Breast epithelium (tissue), 4 donors: ENCODE measurements at places on chromosomes 2 and 18. TPM values are rescaled to one million over a fixed set of nuclear protein-coding genes. Genes with fewer than 3 reads are reported as not detected.
A peak's percentile ranks its signal among the peaks of the same experiment; 100 is the strongest.

DNA sequence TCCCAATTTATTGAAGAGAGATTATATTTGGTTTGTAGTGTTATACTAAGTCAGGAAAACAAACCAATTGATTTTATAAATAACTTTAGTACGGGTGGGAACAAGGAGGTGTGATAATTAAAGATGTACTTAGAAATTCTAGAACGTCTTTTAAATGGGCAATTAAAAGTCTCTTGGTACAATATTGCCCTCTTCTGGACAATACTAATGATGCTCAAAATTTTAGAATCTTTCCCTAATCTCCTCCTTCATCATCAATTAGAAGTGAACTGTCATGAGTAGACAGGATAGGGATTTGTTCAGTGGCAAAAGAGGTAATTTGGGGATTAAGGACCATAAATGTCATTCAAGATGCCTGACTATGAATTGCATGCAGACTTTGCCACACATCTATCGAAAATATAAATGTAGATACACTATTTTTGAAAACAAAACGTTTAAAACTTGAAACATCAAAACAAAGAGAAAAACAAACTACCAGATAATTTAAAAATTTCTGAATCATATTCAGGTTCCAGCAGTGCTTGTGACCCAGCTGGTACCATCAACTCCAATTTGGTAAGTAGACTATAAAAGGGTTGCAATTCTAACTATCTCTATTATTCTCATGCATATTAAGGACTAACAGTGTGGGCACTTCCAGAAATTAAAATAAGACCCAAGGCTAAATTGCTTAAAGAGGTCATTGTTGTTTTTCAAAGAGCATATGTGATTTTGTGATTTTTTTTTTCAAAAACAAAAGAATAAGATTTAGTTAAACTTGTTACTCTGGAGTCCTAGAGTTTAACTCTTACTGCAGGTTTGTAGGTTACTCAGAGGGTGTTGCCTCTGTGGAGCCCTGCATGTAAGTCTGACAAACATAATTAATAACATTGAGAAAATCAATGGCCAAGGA is 123.5 kb downstream of the LAMA3 start:
- no peak overlapping the region for H3K4me3 ChIP-seq
- no peaks in the 10 kb centered on the region for H3K36me3 ChIP-seq
- H3K27me3 ChIP-seq: no peaks in the 10 kb centered on the region
- H3K4me1 ChIP-seq: no peaks in the 10 kb centered on the region
- no peak for DNase-seq

GRCh38 chr2:76039505-76039904 is 328.8 kb upstream of the GCFC2 start:
- no peak overlapping the region for H3K27ac ChIP-seq
- H3K4me3 ChIP-seq: no peak overlapping the region
- H3K36me3 ChIP-seq: no peaks in the 10 kb centered on the region

DNA sequence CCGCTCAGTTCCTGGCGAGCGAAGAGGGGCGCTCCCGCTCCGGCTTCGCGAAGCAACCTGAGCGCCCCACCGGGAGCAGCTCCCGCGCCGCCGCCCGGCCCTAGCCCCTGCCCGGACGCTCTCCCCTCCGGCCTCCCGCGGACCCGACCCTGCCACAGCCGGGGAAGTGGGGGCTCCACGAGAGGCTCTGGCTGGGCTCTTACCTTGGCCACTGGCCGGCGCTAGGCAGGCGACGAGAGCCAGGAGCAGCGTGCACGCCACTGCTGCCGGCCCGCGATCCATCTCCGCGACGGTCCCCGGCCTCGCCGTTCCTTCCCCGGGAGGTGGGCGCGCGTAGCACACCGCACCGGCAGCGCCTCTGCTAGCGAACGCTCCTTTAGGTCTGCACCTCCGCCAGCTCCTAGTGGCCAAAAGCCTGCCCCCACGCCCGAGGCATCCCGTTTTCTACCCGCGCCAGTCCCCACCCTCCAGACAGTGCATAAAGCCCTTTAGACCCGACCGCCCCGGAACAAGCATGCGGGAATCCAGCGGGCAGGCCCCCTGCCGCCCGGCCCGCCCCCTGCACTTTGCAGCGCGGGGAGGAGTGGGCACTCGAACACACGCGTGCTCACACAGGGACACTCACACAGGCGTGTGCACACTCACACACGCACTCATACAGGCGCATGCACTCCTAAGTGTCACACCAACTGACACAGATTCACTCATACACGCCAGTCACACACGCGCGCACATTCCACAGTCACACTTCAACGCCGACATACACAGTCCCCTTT is at the start of gene LRP2:
Gene LRP2 (minus strand): TSS at position 417 of the 776 bp plus-strand sequence. CDS start 135 bp downstream, at position 282.
- H3K36me3 ChIP-seq: no peaks in the 10 kb centered on the region
- DNase-seq: no peak
- peak within 1 kb of the TSS; percentile 46 for H3K27ac ChIP-seq
- peak within 1 kb of the TSS; percentile 41 for H3K4me3 ChIP-seq
- no peaks in the 10 kb centered on the region for H3K27me3 ChIP-seq

DNA sequence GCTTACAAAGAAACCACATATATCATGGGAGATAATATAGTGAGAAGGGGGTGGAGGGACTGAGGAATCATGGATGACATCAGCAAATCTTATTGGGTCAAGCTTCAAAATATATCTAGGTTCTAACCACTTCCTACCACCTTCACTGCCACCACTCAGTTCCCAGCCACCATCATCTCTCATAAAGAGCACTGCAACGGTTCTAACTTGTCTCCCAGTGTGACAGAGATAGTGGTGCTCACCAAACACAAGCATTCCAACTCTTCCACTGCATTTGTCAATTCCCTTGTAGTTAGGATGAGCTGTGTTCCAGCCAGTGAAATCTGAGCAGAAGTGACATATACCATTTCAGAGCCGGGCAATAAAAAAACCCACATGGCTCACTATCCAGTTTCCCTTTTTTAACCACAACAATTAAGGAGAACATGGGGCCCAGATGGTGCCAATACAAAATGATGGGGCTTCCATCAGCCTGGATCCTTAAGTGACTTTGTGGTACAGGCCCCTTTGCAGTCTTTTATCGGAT is 318.1 kb downstream of the NBAS start:
- H3K4me1 ChIP-seq: no peaks in the 10 kb centered on the region
- H3K27ac ChIP-seq: no peak overlapping the region
- no peak for DNase-seq
- H3K27me3 ChIP-seq: no peaks in the 10 kb centered on the region

- H3K27ac ChIP-seq: peak overlapping the region; percentile 11
- H3K4me1 ChIP-seq: no peaks in the 10 kb centered on the region
- H3K36me3 ChIP-seq: no peaks in the 10 kb centered on the region
- DNase-seq: no peak
Observed at GRCh38 chr2:222842491-222843174, 18.2 kb upstream of the ACSL3 start.

GRCh38 chr18:23627321-23627720 is 35.4 kb downstream of the ANKRD29 start:
- peak overlapping the region; percentile 66 for H3K27ac ChIP-seq
- no peak overlapping the region for H3K4me3 ChIP-seq
- no peaks in the 10 kb centered on the region for H3K27me3 ChIP-seq

DNA sequence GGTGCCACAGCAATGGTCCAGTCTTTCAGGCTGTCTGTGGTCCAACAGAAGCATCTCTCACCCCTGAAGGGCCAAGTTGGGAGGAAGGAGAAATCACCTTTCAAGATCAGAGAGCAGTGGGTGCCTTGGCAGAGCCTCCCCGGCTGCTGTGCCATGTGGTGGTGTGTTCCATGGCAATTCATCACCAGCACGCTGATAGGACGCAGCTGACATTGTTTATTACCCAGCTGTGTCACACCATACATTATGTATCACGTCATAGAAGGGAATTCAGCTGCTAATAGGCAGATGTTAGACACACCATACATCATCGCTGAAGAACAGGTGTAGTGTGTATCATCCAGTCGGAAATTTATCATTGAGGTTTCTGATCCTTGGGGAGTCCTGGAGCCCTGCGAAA is 29.6 kb upstream of the RPL31 start:
- no peaks in the 10 kb centered on the region for H3K27me3 ChIP-seq
- DNase-seq: no peak
- no peaks in the 10 kb centered on the region for H3K36me3 ChIP-seq
- H3K27ac ChIP-seq: no peak overlapping the region
- H3K4me1 ChIP-seq: no peaks in the 10 kb centered on the region

DNA sequence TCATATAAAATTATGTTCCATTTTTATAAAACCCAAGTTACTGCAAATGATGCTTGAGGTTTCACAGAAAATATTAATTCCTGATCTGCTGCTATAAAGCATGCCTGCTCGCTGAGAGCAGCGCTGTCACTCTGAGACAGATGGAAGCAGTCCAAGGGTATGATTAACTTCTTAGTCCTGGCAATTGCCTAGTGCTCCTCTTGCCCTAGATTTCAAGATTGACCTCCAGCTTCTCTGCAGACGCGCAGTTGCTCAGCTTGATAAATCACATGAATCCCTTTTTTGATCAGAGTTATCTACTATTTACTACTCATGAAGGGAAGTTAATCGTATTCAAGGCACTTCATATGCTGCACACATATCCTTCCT is 154.6 kb upstream of the REV1 start:
- no peak overlapping the region for H3K4me3 ChIP-seq

GRCh38 chr2:241148891-241149674 is at the start of gene PASK:
PASK (minus strand) TSS chr2:241149472; CDS start chr2:241143032, 6,440 bp downstream.
- no peaks in the 10 kb centered on the region for H3K36me3 ChIP-seq
- H3K27me3 ChIP-seq: no peaks in the 10 kb centered on the region
- peak within 1 kb of the TSS; percentile 79 for H3K27ac ChIP-seq
- H3K4me3 ChIP-seq: peak within 1 kb of the TSS; percentile 95

DNA sequence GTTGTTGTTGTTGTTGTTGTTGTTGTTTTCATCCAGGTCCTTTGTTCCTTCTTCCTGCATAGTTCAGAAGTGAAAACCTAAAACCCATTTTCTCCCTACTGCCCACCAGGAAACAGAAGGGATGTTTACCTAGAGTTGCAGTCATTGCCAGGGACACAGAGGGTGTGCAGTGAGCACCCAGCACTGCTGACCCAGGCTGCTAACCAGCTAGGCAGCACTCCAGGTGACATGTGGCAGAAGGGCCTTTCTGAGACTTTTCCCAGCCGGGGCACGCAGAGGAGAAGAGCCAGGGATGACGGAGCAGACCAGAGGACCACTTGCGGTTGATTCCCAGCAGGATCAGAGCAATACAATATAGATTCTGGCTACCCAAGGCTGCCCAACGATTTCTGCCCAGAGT is 286.3 kb downstream of the BCL11A start:
- H3K36me3 ChIP-seq: no peaks in the 10 kb centered on the region
- no peak for DNase-seq
- H3K4me3 ChIP-seq: no peak overlapping the region
- H3K27me3 ChIP-seq: no peaks in the 10 kb centered on the region

DNA sequence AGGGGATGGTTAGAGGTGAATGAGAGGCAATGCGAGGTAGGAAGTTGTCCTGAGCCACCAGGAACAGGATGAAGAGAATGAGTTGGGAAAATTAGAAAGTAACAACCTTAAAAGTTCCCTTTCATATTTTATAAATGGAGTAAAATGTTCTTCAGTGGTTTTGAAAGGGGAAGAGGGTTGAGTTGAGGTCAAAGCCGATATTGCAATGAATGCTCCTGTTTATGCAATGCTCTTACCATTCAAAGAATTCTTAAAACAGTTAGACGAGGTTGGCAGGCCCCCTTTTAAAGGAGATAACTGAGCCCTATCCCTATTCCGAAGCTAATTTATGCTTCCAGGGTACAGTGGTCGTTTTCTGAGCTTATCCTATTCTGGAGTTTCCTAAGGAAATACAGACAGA is 2110.3 kb upstream of the CELF4 start:
- no peak overlapping the region for H3K4me3 ChIP-seq
- no peak overlapping the region for H3K27ac ChIP-seq
- no peak for DNase-seq
- no peaks in the 10 kb centered on the region for H3K4me1 ChIP-seq

GRCh38 chr18:24052053-24052452 is 37.5 kb downstream of the TTC39C start:
- no peaks in the 10 kb centered on the region for H3K27me3 ChIP-seq
- H3K36me3 ChIP-seq: no peaks in the 10 kb centered on the region
- H3K27ac ChIP-seq: no peak overlapping the region
- H3K4me3 ChIP-seq: no peak overlapping the region
- no peak for DNase-seq

DNA sequence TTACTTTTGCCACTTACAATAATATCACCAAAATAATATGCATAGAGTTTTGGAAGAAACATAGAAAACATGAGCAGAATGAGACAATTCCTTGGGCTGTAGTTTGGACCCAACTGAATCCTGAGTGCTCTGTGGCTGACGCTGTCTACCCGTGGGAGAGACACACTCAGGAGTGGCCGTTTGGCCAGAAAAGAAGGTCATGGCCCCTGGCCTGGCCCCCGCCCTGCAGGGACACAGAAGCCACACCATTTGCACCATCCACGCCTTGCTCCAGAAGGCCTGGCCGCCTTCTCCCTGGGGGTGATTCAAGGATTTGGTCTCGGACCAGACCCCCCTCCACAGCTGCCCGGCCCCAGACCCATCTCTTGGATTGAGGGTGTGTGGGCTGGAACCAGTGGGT is 6.4 kb upstream of the D2HGDH start:
- H3K27ac ChIP-seq: peak overlapping the region; percentile 86
- H3K4me3 ChIP-seq: no peak overlapping the region
- no peaks in the 10 kb centered on the region for H3K4me1 ChIP-seq
- H3K36me3 ChIP-seq: no peaks in the 10 kb centered on the region

DNA sequence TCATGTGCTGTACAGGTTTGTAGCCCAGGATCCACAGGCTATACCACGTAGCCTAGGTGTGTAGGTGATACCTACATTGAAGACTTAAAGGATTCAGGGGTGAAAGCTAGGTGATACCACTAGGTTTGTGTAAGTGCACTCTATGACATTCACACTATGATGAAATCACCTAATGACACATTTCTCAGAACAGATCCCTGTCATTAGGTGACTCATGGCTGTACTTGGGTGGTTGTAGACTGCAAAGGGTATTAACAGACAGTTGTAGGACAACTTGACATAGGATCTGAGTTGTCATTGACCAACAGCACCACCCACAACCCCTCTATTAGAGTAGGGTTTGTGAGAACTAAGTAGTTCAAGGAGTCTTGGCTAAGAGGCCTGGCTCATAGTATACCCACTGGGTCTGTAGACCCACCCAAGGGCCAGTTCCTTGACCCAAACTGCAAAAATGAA is 27.7 kb upstream of the SMCHD1 start:
- H3K27ac ChIP-seq: no peak overlapping the region
- no peaks in the 10 kb centered on the region for H3K36me3 ChIP-seq
- DNase-seq: no peak
- no peaks in the 10 kb centered on the region for H3K4me1 ChIP-seq

GRCh38 chr2:127762846-127763245 is 48.1 kb downstream of the WDR33 start:
- H3K27ac ChIP-seq: no peak overlapping the region
- no peak overlapping the region for H3K4me3 ChIP-seq
- peaks cover 22% of the 10 kb centered on the region for H3K36me3 ChIP-seq
- no peaks in the 10 kb centered on the region for H3K27me3 ChIP-seq
- no peaks in the 10 kb centered on the region for H3K4me1 ChIP-seq

The AQP4 gene
- 0.33 TPM for total RNA-seq

The FTCDNL1 gene
- 5.2 TPM for total RNA-seq

The PLGLB2 gene
- 2.7 TPM for total RNA-seq

The CHMP1B gene
- 63.4 TPM for total RNA-seq

The SLC9A4 gene
- total RNA-seq: not detected

The ROCK1 gene
- total RNA-seq: 86.6 TPM

The LYPD6 gene
- total RNA-seq: 3.9 TPM
